ENCODE measurements at places on chromosomes 4 and X.

- DNase-seq = no peak
These were observed 1.4 kb upstream of the ATP2B3 start for GRCh38 chrX:153516073-153516472.

- DNase-seq = no peak
These were observed 86.4 kb downstream of the BMP15 start for GRCh38 chrX:50996930-50997329.

- DNase-seq = no peak
These were observed 169.3 kb downstream of the RCHY1 start for GRCh38 chr4:75344915-75345314.

GRCh38 chrX:142977128-142977914 is 48.4 kb upstream of the SPANXN4 start:
- DNase-seq = no peak

DNA sequence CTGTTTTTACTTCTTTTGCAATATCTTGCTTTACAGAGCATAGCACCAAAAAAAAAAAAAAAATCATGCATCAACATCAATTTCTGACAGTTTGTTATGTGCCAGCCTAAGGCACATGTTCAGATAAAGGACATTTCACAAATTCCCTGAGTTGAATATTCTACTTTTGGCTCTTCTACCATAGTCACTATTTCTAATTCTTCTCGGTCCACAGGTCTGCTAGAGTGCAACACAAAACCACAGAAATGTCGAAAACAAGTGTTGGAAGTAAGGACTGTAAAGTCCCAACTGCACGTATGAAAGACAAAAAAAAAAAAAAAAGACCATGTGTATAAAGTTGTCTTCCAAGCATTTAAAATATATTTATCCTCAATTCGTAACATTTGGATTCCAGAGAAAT is 494.2 kb upstream of the INTU start:
- DNase-seq = no peak

DNA sequence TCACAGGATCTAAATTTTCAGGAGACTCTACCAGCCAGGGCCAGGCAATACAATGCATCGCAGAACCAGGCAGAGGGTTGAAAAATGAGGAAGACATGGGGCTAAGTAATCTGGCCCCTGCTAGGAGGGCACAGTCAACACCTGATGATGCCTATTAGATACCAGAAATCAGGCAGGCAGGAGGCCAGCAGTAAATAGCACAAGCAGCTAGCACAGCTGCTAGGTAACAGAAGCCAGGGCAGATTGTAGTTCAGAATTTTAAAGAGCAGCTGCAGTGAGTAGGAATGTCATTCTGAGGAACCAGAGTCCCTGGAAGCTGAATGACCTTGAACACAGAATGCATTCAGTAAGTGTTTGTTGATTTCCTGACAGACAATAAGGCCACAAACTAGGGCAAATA is 38.8 kb upstream of the TRPC5OS start:
- no peak for DNase-seq

- no peak for DNase-seq
These were observed 20.8 kb downstream of the EGFL6 start for GRCh38 chrX:13590207-13590606.

DNA sequence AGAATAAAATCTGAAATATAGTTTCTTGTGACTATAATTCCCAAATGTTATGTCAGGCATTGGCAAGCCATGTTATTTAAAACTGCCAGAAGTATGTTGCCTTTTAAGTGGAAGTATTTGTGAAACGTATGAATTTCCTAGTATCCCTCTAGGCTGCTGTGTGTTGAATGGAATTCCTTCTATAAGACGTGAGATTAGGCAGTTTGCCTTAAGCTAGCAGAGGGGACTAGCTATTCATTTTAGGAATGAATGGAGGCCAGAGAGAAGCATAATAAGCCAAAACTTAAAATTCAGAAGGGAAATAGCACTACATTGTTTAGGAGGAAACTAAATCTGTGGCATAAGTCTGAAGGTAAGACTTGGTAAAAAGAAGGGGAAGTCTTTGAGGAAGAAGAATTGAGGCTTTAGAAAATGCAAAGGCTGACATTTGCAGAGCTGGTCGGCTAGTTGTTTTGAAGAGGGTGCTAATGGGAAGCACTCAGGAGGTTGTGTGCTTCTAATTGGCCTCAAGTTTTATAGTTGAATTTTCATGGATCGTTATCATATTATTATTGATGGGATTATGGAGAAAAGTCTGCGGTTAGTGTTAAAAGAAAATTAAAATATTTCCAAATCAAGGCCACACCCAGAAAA is 57.1 kb downstream of the TMEM131L start:
- DNase-seq = no peak

GRCh38 chr4:2535376-2536192 is 863 bp upstream of the FAM193A start:
- DNase-seq = peak; percentile 68

- DNase-seq = no peak
These were observed 5.5 kb downstream of the GSTCD start for GRCh38 chr4:105714071-105714521.

GRCh38 chrX:96394598-96394997 is 290.0 kb upstream of the DIAPH2 start:
- no peak for DNase-seq

DNA sequence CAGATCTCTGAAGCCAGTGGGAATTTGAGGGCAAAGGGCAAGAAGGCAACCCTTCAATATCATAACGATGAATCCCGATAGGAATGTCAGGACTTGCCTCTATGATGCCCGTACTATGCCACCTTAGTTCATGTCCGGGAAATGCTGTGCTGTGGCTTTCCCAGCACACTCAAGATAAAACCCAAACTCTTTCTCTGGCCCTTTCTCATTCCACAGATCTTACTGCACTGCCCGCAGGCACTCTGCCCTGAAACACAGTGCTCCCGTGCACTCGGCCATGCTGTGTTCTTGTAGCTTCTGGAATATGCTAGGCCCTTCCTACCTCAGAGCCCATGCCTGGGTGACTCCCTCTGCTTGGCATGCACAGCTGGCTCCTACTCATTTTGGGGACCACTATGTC is 26.3 kb downstream of the SORCS2 start:
- no peak for DNase-seq

GRCh38 chr4:40122941-40123340 is 66.3 kb downstream of the N4BP2 start:
- no peak for DNase-seq

DNA sequence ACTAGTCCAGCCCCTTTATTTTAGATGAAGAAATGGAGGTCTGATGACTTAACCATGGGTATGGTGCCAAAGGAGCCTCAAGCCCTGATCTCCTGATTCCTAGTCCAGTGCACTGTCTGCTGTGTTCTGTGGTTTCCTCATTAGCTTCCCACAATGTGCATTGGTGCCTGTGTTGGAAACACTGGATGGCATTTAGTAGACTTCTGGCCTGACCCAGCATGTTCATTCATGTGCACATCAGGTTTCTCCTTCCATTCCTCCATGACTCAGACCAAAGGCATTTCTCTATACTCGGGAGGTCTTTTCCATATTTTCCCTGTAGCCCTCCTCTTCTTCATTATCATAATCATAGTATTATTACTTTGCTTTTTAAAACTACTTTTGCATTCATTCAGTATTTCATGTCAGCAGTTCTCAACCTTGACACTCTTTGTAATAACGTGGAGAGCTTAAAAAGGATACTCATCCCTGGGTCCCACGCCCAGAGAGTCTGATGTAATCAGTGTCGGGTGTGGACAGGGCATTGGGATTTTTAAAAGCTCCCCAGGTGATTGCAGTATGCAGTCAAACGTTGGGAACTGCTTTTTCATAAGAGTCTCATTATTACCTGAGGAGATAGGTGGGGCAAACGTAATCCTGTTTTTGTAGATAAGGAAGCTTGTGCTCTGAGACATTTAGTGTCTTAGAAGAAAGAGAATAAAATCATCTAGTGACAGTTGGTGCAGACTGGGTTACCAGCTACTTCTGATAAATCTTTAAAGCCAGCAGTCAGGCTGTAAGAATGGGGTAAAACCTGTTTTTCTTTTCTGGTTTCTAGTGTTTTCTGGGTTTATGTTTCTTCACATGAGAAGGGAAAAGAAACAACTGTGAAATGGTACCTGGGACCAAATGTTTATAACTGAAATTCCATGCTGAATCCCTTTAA is 40.9 kb upstream of the XK start:
- no peak for DNase-seq

DNA sequence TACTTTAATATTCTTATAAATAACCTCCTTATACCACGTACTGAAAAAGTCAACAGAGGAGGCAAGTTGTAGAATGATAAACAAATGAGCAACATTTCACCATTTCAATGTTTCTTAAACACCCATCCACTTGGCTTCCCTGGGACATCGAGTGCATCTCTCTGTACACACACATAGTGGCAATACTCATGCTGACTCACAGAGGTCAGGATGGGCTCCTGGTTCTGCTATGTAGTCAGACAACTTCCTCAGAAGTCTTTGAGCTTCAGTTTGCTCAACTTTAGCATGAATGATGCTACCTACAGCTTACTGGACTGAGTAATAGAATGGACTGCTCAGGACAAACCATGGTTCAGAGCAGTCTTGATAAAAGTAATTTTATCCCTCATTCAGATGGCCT is 56.9 kb downstream of the MAD2L1 start:
- no peak for DNase-seq

DNA sequence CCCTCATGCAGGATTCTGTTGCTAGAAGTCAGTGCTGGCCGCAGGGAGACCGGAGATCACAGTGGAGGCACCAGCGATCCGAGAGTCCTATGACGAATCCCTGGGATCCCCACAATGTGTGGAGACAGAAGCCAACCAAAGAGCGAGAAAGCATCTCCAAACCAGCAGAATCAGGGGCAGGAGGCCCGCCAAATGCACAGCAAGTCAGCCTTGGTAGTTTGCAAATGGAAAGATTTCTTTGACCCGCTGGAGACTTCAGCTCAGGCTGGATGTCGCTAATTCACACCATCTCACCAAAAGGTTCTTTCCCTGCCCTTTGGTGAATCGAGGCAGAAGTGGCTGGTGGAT is 505 bp upstream of the PKD2 start:
- no peak for DNase-seq

- no peak for DNase-seq
These were observed 124.2 kb upstream of the MSX1 start for GRCh38 chr4:4735136-4735750.

DNA sequence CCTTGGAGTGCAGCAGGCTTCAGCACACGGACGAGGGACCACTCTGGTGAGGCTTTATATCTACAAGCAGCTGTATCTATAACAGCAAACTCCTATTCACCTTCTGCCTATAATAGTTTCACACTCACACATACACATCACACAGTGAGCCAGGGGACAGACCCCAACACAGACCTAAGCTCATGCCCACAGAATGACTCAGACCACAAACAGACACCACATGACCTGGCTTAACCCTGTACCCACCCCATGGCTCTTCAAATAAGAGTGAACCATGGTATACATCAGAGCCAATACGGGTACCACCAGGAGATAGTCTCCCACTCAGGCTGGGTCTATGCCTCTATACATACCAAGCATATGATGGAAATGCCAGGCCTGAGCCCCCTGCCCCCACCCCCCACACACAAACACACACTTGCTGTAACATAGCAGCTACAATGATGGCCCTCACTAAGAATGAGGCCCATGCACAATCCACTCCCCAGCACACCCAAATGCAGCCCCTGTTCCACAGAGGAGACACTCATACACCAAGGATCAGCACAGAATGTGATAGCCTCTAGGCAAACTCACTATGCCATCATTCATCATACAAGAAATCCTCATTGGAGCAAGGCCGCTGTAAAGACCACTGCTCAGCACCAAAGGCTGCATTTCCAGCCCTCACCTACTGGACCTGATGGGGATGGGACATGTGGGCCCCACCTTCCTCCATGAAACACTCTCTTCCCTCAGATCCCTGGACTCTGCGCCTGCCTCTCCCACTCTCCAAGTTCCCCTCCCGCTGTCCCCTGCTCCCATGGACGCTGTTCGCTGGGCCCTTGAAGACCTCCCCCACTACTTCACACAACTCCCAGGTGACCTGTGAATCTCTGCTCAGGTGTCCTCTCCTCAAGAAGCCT is 62.1 kb upstream of the XIAP start:
- DNase-seq = no peak

DNA sequence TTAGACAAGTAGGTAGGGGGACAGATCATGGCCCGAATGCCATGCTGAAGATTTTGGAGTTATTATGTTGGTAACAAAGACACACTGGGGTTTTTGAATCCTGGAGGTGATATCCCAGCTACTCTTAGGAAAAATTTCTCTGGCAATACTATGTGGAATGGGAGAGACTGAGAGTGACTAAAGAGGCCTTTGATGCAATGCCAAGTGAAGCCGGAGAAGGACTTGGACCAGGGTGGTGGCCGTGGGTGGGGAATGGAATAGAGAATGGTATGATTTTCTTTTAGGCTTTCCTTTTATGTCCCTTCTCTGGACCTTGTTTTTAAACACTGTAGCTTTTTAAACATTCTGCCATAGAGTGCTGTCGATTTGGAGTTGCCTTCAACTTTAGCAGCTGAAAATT is 141.6 kb downstream of the DCLK2 start:
- no peak for DNase-seq

DNA sequence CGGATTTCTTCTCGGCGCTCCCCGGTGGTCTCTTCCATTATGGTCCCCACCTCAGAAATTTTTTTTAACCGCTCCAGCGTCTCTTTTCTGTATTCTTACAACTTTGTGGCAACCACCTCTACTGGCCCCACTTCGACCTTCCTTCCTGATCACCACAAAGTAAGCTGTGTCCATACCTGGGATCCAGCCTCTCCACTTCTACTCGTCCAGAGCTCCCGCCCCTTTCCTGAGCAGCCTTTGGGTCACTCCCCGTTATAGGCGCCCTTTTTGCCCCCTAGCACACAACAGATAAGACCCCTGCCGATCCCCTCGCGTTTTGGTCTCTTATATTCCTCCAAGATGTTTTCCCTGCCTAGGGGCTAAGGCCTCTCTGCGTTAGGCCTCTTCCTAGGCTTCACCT is 557 bp downstream of the PIGG start:
- DNase-seq = no peak

DNA sequence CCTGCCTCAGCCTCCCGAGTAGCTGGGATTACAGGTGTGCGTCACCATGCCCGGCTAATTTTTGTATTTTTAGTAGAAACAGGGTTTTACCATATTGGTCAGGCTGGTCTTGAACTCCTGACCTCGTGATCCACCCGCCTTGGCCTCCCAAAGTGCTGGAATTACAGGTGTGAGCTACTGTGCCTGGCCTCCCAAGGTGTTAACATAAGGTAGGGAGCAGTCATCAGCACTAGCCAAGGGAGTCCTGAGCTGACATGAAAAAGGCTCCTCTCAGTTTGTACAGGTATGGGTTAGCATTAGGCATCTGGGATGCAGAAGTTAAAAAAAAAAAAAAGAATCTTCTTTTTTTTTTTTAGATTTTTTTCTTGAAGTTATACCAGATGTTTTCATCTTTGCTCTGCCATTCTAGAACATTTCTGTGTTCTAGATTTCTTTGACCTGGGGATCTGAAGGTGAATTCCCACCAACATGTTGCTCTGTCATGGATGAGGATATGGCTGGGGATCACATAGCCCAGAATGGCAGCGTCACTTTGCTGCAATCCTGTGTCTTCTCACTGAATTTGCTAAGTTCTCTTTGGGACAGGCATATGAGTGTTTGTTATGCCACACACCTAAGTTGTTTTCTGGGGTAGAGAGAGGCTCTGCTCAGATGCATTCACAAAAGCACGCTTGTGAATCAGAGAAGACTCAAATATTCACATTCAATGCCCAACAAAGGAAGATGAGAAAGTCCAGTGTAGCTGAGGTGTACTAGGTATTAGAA is 24.4 kb upstream of the PLA2G12A start:
- DNase-seq = no peak

GRCh38 chrX:867502-867901 is 236.9 kb downstream of the SHOX start:
- DNase-seq = no peak

Data from WERI-Rb-1 (cell line).